ENCODE measurements at places on chromosomes 2 and 18.

DNA sequence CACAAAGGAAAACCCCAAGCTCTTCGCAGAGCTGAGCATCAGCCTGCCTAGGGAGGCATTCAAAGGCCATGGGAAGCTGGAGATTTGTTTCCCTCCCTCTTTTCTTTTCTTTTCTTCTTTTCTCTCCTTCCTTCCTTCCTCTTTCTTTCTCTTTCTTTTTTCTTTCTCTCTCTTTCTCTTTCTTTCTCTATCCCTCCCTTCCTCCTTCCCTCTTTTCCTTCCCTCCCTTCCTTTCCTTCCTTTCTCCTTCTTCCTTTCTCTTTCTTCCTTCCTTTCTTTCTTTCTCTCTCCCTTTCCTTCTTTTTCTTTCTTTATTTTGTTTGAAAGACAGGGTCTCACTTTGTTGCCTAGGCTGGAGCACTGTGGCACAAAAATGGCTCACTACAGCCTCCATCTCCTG is 168.4 kb upstream of the ARL4C start:
- no peak for DNase-seq

DNA sequence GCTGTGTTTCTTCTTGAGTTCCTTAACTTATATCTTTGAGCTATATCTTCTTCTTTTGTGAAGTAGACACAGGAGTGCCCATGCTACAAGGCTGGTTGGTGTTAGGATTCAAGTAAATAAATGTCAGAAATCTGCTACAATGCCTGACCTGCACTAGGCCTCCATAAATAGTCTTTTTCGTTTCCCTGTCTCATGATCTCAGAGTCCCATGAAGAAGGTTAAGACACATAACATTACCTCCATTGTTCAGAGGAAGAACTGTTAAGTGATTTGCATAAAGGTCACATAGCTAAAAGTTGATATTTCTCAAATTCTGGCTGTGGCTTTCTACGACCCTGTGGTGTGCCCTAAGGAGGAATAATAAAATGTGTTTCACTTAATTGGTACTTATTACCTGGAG is 228.4 kb downstream of the KCNS3 start:
- no peak for DNase-seq

- DNase-seq: no peak
These were observed 16.9 kb upstream of the HNRNPLL start for GRCh38 chr2:38619458-38620164.

GRCh38 chr2:239400596-239401066 is at the start of gene HDAC4:
Gene HDAC4, minus strand, starts transcription at chr2:239401020. Its CDS starts 48,321 bp downstream, at chr2:239352699.
- DNase-seq: no peak

DNA sequence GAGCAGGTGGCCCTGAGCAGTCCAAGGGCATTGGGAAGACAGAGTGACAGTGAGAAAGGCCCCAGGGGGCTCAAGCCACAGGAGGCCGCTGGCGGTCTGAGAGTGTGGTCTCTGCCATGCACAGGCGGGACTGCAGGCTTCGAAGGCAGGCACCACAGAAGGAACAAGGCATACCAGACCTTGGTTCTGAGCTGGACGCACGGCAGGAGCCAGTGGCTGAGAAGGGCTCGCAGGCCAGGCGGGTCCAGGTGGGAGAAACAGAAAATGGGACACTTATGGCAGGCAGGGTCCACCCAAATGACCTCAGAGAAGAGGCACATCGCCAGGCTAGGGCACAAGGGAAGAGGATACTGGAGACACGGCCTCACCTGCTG is 14.9 kb downstream of the HJURP start:
- no peak for DNase-seq

GRCh38 chr2:230068651-230069055 is at the start of gene SLC16A14:
Gene SLC16A14, minus strand, starts transcription at chr2:230068924. Its CDS starts 9,572 bp downstream, at chr2:230059352.
- no peak for DNase-seq

DNA sequence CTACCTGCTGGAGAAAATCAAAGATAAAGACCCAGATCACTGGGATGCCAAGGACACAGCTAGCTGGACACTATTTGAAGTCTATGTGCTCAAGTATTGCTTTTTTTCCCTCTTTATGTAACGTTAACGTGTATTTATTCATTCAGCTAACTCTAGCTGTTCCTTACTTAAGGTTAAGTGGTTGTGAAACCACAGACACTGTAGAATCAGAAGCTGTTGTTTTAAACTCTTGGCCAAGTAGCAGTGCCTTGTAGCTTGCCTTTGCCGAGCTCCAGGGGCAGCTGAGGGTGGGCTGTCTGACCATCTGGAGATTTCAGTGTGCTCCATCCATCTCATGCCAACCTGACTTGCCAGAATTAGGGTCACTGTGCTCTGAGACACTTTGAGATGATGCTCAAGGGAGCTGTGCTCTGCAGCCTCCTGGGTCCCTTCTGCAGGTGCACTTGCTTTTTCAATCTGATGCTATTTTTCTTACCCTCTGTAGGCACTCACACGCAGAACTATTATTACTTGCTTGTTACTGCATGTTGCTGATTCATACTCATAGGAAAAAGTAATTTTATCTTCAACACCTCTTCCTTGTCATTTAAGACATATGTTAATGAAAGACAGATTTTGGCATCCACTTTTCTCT is 116.2 kb downstream of the METTL8 start:
- no peak for DNase-seq

DNA sequence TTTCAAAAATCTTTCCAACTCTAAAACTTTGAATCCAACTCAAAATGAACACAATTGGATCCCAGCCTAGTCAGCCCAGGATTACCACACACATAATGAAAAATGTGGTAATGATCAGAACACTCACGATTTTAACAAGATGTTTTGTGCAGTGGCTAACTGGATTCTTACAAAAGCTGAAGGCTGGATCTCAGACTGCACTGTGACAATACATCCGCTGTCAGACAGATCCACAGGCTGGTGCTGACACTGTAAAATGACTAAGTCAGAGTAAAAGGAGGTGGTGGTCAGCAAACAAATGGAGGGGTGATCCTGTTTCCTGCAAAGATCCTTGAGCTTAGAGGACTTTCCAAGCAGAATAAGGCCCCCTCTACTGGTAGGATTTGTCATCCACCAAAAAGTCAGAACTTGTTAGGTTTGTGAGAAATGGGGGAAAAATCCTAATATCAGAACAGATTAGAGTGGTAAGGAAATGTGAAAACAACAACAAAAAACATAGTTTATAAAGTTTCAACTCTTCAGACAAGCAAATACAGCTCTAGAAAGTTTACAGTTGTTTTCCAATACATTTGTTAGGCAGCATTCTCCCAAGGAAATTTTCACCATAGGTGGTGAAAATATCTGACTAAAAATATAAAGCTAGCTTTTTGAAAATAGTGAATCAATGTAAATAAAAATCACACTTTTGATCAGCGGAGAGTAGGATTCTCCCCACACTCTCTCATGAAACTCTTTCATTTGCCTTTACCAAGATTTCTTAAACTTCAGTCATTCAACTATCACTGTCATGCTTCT is 211.9 kb downstream of the AGPS start:
- DNase-seq: no peak

DNA sequence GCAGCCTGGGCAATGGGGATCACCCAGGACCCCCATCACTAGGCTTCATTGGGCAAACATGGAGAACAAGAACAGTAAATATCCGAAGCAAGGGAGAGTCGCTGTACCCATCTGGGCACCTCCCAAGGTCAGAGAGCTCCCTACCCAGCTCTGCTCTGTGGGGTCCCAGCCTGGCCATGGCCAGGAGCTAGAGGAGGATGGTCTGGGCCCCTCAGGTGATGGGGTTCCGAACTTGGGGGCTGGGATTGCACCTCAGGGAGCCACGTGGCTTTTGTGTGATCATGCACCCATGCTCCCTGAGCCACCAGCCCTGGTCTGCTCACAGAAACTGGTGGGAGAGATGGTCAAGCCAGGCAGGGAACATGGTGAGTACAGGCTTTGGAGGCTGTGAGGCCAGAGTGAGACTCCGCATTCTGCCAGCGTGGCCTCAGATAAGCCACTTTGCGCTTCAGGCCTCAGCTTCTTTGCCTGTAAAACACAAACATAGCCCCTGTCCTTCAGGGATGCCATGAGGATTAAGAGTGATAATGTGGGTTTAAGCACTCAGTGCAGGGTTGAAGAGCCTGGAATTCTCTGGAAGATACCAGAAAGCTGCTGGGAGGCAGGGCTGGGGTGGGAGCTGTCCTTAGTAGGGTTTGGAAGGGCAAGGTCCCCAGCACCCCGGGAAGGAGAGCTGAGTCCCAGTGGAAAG is 3.0 kb upstream of the NMUR1 start:
- no peak for DNase-seq

DNA sequence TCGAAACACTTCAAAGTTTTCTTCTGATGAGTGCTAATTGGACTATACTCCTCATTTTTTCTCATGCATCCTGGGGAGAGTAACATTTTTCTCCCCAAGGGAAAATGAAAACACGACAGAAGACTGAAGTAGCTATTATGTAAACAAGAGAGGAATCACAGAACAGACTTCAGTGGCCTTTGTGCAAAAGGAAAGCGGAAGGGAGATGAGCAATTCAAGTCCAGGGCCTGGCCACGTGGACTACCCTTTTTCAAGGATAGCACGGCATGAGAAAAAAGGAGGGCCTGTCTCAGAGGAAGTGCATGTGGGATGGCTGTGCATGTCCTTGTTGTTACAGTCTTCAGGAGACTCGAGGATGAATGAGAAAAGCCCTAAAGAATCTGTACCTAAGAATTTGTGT is 43.8 kb upstream of the KCNE4 start:
- no peak for DNase-seq

DNA sequence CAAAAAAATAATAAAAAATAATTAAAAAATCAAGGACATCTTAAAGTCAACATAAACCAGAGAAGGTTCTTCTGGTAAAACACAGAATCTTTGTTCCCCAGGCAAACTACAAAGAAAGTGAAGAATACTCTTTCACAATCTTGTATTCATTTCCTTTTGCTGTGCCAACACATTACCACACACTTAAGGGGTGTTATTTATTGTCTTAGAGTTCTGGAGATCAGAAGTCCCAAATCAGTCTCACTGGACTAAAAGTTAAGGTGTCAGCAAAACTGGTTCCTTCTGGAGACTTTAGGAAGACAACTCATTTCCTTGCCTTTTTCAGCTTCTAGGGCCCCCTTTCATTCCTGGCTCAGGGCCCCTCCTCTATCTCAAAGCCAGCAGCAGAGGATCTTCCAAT is 12.2 kb upstream of the CAB39 start:
- DNase-seq: no peak

- DNase-seq: no peak
These were observed 53.7 kb upstream of the GRB14 start for GRCh38 chr2:164675027-164675426.

- no peak for DNase-seq
These were observed 128.8 kb upstream of the TTC39C start for GRCh38 chr18:23885750-23886149.

GRCh38 chr2:184654945-184655344 is 56.6 kb downstream of the ZNF804A start:
- no peak for DNase-seq

DNA sequence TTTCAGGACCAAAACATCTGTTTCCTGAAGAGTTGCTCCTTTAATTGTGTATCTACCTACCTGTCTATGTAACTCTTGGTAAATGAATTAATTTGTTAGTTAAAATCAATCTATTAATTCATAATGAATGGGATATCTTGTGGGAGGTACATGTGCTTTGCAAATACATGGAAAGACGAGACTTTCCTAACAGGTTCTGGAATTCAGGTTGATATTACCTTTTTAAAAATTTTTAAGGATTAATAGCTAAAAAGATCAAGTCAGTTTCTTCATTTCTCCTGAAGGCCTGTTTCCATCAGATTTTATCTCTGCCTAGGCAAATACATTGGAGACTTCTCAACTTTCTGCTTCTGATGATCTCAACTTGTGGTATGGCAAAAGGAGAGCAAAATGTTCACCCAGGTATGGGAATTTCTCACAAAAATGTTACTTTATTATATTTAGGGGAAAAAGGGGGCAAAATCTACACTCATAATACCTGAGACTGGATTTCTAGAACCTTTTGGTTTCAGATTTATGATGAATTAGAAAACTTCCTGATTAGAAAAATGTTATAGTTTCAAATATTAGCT is 7.4 kb downstream of the TFPI start:
- no peak for DNase-seq

- DNase-seq: no peak
These were observed 1587.5 kb upstream of the PIK3C3 start for GRCh38 chr18:40367576-40367975.

GRCh38 chr18:61209801-61210200 is 123.4 kb upstream of the CDH20 start:
- DNase-seq: no peak

DNA sequence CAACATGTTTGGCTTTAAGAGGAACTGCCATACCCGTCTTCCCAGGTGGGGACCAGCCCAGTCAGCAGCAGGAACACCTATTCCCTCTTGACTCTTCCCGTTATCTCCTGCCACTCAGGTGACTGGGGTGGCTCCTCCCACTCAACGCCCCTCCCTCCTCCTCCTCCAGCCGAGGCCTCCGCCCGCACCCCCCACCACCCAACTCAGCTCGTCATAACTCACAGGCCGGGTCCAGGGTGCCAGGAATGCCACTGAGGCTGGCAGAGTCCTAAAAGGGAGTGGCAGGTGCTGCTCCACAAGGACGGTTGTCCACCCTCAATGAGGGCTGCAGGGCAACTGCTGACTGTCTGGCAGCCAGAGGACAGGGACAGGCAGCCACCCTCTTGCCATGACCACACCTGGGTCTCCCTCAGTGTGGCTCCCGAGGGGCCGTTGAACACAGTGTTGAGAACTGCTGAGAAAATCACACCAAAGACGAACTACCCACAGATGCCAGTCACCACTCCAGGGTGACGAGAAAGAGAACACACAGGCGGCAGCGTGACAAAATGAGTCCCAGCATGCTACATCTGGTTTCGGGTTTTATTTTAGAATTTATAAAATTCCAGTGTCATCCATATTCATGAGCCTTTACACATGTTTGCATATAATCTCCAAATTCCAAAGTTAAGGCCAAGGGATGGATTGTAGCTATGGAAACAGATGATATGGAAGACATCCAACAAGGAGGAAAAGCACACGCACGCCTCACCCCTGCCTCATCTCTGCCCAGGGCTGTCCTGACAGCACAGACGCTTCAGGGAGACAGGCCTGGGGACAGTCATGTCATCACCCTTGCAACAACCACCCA is 38.5 kb downstream of the ANO7 start:
- DNase-seq: no peak

DNA sequence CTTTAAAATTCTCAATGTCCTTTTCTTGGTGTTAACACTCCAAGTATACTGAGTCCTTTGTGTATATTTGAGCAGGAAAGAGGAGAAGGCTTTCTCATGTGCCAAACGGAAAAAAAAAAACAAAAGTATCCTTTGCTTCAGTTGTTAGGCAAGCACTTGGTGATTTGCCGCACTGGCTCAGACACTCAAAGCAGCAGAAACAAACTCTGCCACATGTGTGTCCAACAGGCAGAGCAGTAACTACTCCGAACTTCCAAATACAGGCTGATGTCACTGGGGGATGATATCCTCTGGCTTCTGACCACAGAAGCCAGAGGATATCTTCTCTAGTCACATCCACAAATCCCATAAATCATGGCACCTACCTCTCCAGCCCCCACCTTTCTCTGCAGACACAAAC is 108.0 kb upstream of the SALL3 start:
- no peak for DNase-seq

- DNase-seq: no peak
These were observed 316.2 kb downstream of the CDH2 start for GRCh38 chr18:27860701-27861107.

- no peak for DNase-seq
These were observed 61.0 kb upstream of the SERPINE2 start for GRCh38 chr2:224099861-224100643.

Data from T follicular helper cell (primary cell).